Kidney epithelial cell (primary cell): ENCODE measurements at places on chromosomes 5 and 9. TPM values are rescaled to one million over a fixed set of nuclear protein-coding genes. Genes with fewer than 3 reads are reported as not detected.

- DNase-seq: no peak
These were observed 76.8 kb downstream of the TTLL11 start for GRCh38 chr9:122016309-122016708.

DNA sequence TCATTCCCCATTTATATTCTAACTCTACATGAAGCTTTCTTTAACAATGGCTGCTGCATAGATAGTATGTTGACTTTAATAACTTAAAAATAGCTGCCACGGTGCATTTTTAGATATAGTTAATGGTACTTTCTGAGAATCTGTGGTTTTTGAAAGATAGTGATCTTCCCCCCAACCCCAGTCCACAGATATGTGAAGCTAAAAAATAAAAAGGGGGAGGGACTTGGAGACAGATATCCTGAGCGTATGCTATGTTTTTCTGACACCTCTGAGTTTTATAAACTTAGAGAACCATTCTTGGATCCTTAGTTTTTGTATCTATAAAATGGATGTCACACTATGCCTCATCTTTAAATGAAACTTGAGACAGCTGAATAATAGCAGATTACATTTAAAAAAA, 120.5 kb downstream of the SNX18 start:
- no peak for DNase-seq

DNA sequence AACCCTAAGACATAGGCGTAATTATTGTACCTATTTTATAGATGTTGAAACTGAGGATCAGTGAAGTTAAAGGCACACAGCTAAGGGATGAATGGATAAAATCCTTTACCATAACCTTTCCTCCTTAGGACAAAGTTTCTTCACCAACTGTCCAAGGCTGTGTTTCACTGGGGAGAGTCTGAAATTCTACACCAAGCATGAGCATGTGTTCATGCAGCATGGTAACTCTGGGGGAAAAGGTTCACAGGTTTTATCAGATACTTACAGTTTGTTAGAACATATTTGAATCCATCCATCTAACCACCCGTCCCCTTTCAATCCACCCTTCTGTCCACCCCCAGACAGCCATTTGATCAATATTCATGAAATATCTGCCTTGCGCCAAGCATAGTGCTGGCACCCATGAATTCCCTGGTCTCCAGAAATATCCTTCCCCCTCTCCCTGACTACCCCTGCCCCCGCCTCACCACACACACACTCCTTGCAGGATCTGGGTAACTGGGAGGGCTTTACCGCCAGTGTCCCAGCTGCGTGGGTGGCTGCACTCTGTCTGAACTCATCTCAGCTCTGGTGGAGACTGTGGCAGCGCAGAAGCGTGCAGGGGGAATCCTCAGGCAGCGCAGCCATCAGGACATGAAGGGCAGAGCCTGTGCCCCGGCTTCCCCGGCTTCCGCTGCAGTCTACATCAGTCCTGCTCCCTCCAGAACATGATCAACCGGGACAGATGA, 6.3 kb upstream of the KCNIP1 start:
- no peak for DNase-seq

DNA sequence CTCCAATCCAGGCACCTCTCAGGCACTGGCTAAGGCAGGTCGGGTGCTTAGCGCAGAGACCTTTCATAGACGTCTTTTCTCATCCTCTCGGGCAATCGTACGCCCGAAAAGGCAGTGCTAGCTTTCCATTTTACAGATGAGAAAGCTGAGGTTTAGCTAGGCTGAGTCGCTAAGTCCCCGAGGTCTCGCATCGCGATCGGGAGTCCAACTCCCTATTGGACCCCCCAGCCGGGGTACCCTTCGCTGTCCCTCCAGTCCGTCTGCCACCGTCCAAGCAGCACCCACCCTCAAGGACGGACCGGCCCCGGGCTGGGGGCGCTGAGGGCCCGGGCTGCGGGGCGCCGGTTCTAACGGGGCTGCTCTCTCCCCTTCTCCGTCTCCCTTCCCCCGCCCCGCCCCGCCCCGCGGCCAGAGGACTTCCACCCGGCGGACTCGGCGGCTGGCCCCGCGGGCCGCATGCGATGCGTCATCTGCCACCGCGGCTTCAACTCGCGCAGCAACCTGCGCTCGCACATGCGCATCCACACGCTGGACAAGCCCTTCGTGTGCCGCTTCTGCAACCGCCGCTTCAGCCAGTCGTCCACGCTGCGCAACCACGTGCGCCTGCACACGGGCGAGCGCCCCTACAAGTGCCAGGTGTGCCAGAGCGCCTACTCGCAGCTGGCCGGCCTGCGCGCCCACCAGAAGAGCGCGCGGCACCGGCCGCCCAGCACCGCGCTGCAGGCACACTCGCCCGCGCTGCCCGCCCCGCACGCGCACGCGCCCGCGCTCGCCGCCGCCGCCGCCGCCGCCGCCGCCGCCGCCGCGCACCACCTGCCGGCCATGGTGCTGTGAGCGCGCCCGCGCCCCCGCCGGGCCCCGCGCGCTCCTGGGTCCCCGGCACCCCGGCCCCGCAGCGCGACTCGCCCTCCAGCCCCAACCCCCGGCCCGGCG, 12.5 kb upstream of the EXOSC2 start:
- DNase-seq: peak; percentile 56

DNA sequence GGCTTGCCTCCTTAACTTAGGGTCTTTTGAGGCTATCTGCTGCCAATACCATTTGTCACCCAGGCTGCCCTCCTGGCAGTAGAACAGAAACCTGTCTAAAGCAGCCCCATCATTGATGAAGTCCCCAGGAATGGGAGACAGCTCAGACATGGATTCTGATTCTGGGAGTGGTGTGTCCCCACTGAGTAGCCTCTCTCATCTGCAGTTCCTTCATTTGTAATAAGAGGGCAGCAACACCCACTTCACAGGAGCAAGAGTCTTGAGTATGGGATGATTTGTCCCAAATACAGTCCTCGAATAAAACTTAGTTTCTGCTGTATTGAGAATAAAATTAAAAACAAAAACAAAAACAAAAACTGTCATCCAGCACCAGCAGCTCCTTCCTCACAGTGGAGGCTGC, 167.6 kb downstream of the ASTN2 start:
- no peak for DNase-seq

GRCh38 chr5:150176745-150177477, 10.3 kb downstream of the CDX1 start:
- no peak for DNase-seq

- no peak for DNase-seq
These were observed 395.9 kb upstream of the CDH9 start for GRCh38 chr5:27434335-27434734.

- peak; percentile 57 for DNase-seq
These were observed 193.4 kb downstream of the ARRDC3 start for GRCh38 chr5:91189480-91190313.

NRARP gene
- 8.4 and 11.4 TPM in 2 replicates for total RNA-seq

GFPT2 gene
- total RNA-seq: 4.0 and 7.7 TPM in 2 replicates

MYOT gene
- total RNA-seq: not detected in 2 replicates

SPARC gene
- 139 and 140 TPM in 2 replicates for total RNA-seq

IFNA2 gene
- not detected in 2 replicates for total RNA-seq

KYAT1 gene
- total RNA-seq: 6.8 and 9.4 TPM in 2 replicates

MYMK gene
- total RNA-seq: not detected in 2 replicates
